Myometrial cell (primary cell): ENCODE measurements at places on chromosomes 11 and 22. TPM values are rescaled to one million over a fixed set of nuclear protein-coding genes. Genes with fewer than 3 reads are reported as not detected.

OR51E2 gene
- under 0.01 TPM in 1 of 2 replicates, not detected in the other for total RNA-seq

OR52N4 gene
- not detected in 2 replicates for total RNA-seq

ACR gene
- not detected in 2 replicates for total RNA-seq

CREB3L1 gene
- 35.7 and 38.1 TPM in 2 replicates for total RNA-seq

SEPTIN5 gene
- 16.5 and 26.2 TPM in 2 replicates for total RNA-seq

ZC3H12C gene
- 8.6 and 9.0 TPM in 2 replicates for total RNA-seq
